ENCODE measurements at places on chromosomes 13 and 19.
A peak's percentile ranks its signal among the peaks of the same experiment; 100 is the strongest.

- no peak for DNase-seq
Measured at GRCh38 chr19:51524666-51525264, 6.7 kb downstream of the SIGLEC6 start.

GRCh38 chr13:52809310-52809769, 39.1 kb downstream of the PCDH8 start:
- DNase-seq, result peak; percentile 78

DNA sequence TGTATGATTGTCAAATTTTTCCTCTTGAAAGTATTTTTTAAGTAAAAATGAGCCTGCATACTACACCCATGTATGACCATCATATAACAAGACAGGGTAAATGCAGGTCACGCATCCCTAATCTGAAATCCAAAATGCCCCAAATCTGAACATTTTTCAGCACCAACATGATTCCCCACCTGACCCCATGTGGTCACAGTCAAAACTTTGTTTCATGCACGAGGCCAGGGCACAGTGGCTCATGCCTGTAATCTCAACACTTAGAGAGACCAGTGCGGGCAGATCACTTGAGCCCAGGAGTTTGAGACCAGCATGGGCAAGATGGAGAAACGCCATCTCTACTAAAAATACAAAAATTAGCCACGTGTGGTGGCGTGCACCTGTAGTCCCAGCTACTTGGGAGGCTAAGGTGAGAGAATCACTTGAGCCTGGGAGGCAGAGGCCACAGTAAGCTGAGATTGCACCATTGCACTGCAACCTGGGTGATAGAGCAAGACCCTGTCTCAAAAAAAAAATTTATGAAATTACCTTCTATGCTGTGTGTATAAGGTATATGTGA, 63.7 kb upstream of the NPAS1 start:
- DNase-seq, result no peak

- no peak for DNase-seq
Measured at GRCh38 chr13:31947506-31947905, 84.1 kb upstream of the FRY start.

GRCh38 chr19:38503077-38503410, 69.6 kb downstream of the RYR1 start:
- DNase-seq, result no peak

GRCh38 chr19:50383001-50383851, 921 bp upstream of the POLD1 start:
- peak; percentile 37 for DNase-seq

- no peak for DNase-seq
Measured at GRCh38 chr13:98389319-98389718, 187.6 kb downstream of the STK24 start.

All from NCI-H2081 (cell line).